ENCODE measurements at places on chromosomes 7 and 10. TPM values are rescaled to one million over a fixed set of nuclear protein-coding genes. Genes with fewer than 3 reads are reported as not detected.
A peak's percentile ranks its signal among the peaks of the same experiment; 100 is the strongest.

The NEURL1 gene
- total RNA-seq: 0.24 TPM

The KIFBP gene
- 43.8 TPM for total RNA-seq

- peak; percentile 89 for DNase-seq
Measured at GRCh38 chr10:110501142-110501937, 3.6 kb downstream of the DUSP5 start.

GRCh38 chr10:79116368-79116767 is 47.6 kb downstream of the ZMIZ1 start:
- no peak for DNase-seq

- no peak for DNase-seq
Measured at GRCh38 chr7:140448781-140449480, 30.4 kb downstream of the MKRN1 start.

- DNase-seq: peak; percentile 96
Measured at GRCh38 chr7:108016841-108017775, 14.1 kb upstream of the LAMB1 start.

The CRHR2 gene
- not detected for total RNA-seq

DNA sequence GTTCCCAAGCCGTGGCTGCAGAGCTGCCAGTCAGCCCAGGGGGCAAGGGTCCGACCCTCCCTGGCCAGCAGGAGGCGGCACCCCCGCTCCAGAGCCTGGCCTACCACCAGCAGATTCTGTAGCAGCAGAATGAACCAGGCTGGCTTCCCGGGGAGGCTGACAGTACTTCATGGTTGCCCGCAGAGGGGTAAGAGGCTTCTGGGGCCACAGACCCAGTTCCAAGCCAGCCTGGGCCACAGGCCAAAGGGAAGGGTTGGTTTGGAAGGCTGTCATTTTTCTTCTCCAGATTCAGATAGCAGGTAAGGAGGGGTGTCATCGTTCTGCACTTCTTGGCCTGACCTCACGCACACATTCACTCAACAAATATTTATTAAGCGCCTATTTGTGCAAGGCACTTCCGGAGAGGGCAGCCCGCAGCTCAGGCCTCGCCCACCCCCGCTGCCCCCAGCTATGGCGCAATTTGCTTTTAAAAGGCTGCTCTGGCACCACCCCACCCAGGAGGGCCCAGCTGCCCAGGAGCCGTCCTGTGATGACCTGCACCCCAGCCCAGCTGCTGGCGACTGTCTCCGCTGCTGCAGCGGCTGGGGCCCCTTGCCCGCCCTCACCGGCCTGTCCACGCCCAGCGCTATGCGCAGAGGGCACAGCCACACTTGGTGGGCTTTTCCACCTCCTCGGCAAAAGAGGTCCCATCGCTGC is 168.5 kb downstream of the LCOR start:
- no peak for DNase-seq

Measured in foreskin keratinocyte (primary cell).